ENCODE measurements at places on chromosomes 7 and 10.
A peak's percentile ranks its signal among the peaks of the same experiment; 100 is the strongest.

DNA sequence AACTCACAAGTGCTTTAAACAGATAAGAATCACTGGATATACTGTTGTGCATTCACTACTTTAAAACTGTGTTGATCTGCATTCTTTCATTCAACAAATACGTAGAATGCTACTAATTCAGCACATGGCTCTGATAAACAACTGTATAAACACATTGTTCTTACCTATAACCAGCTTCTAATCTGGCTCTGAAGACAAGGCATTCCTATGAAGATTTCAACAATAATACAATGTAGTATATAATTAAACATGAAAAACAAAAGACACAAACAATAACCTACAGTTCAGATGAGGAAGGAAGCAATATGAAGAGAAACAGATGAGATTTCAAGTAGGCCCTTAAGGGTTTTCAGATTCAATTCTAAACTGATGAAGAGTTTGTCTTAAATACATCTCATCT lies 31.1 kb upstream of the ANLN start:
- DNase-seq, result no peak

GRCh38 chr10:80518807-80519360 lies 18.8 kb upstream of the SH2D4B start:
- no peak for DNase-seq

DNA sequence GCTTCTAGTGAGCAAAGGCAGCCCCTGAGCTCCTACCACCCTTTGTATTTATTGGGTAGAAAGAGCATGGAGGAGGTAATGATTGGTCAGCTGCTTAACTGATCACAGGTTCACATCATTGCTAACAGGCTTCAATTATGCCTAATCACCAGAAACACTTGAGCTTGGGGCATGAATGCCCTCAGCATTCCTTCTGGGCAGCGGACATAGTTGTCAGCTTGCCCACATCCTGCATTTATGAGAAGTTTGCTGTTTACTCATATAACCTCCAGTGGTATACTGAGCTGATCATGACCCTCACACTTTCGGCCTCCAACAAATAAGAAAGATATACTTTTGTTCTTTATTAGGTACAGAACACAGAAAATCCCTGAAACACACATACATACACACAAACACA lies 140.3 kb upstream of the ODAD2 start:
- DNase-seq, result peak; percentile 80

- DNase-seq, result no peak
These were observed 6.8 kb downstream of the IL6 start for GRCh38 chr7:22733761-22734160.

GRCh38 chr7:20030915-20031362 lies 186.2 kb downstream of the MACC1 start:
- peak; percentile 63 for DNase-seq

GRCh38 chr7:55415173-55415778 lies 50.1 kb downstream of the LANCL2 start:
- peak; percentile 83 for DNase-seq

DNA sequence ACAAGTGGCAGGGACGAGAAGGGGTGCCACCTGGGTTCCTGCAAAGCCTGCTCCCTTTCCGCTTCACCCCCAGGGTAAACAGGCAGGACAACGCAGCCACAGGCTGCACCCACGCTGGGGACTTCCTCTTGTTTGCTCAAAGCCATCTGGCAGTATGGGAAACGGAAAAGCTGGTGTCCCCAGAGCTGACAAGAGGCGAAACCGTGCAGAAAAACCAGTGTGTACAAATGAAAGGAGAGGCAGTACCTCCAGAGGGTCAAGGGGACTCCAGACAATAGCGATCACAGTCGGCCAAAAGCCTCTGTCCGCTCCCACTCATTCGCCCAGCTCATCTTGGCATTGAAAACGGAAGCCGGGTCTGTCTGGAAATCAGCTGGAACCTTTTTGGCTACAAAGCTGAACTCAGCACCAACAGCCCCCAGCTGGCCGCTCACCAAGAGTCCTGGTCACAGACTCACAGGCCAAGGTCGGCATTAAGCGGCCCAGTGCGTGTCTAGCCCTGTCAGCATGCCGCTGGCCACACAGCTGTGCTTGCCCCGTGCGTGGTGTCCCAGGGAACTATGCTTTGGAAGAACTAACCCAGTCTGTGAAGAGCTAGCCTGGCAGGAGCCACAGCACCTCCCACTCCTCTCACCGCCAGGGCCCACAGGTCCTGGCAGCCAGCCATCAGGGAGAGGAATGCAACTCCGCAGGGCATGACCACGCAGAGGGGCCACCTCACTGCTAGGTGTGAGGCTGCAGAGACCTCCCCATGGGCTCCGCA lies 10.4 kb downstream of the TNS3 start:
- DNase-seq, result peak; percentile 81
